Fibroblast of upper back skin (primary cell): ENCODE measurements at places on chromosomes 16 and 17.

DNA sequence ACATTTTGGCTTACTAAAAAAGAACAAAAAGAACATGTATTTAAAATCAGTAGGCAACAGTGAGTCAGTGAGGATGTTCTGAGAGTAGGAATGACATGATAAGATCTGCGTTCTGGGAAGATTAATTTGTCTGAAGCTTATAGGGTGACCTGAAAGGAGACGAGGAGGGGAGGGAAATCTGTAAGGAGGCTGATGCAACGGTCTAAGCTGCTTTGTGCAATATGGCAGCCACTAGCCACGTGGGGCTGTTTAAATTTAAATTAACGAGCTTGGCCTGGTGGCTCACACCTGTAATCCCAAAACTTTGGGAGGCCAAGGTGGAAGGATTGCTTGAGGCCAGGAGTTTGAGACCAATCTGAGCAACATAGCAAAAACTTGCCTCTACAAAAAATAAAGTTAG, 181.6 kb upstream of the CACNG3 start:
- DNase-seq = no peak

GRCh38 chr16:74726716-74727115, 26.1 kb upstream of the MLKL start:
- no peak for DNase-seq

- no peak for DNase-seq
Measured at GRCh38 chr16:1201444-1201843, 23.6 kb downstream of the TPSG1 start.

DNA sequence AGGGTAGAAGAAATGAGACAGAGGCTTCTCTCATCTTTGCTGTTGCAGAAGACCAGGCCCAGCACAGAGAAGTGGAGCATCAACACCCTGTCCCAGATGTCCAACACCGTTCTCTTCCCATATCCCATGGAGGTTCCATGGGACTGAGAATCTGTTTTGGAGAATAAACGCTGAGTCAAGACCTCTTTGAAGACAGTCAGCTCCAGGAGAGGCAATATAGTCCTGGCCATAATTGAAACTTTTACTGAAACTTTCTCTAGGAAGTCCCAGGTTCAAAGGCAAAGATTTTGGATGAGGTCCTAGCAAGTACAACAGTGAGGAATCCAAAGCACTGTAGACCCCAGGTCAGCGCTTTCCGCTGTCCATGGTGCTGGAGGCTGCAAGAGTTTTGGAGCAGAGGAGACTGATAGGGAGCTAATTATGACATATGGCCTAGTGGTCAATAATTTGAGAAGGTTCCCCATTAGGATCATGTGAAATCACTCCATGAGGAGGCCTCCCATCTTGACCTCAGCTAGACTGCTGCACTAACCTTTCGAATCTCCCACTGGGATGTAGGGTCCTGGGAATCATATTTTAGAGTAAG, 36.0 kb downstream of the OSBPL7 start:
- peak; percentile 44 for DNase-seq

- DNase-seq = peak; percentile 71
Measured at GRCh38 chr16:75304521-75305363, 53.3 kb upstream of the BCAR1 start.
